Activated T-cell treated with anti-CD3 and anti-CD28 coated beads, Interleukin-2, amount 50 U/mL, for 1 hour (primary cell): ENCODE measurements at places on chromosomes 12 and 14.

DNA sequence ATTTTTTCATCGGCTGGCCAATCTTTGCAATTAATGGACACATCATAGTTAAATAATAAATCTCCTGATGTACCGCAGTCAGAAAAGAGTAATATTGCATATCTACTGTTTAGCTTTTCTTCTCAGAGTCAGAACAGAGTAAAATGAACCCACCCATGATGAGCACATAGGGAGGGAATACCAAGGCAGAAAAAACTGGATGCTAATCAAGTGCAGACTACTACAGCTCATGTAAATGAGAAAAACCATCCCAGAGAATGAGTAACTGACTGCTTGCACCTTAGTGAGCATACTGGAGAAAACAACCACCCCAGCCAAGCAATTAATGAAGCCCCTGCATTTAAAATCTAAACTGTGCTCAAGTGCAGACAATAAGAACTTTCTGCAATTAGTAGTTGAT lies 483.7 kb downstream of the MDGA2 start:
- DNase-seq = no peak

DNA sequence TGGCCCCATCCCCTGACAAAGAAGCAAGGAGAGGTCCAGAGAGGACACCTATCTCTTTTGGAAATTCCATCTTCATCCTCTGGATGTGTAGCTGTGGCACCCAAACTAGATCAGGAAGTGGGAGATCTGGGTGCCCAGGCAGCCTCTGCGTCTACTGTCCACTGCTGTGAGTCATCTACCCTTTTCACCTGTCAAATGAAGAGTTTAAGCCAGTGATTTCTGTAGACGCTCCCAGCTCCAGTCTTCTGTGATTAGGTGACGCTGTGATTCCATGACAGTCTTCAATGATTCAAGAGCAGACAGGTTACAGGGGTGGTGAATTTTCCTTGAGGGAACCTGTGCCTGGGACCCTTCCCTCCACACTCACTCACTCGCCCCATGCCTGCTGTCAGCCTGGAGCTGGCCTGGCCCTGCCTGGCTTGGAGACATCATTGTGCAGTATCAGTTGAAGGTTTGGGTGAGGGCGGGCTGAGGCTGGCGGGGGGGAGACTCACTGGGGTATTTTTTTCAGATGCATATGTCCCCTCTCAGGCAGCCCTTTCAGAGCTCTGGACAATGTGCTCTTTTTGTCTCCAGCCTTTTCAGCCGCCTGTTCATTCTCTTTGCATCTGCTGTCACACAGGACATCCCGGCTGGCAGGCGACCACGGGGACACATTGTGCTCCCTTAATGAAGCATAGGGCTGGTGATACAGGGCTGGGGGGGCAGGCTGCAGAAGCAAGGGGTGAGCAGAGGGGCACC lies 56.8 kb upstream of the PARP11 start:
- no peak for DNase-seq

DNA sequence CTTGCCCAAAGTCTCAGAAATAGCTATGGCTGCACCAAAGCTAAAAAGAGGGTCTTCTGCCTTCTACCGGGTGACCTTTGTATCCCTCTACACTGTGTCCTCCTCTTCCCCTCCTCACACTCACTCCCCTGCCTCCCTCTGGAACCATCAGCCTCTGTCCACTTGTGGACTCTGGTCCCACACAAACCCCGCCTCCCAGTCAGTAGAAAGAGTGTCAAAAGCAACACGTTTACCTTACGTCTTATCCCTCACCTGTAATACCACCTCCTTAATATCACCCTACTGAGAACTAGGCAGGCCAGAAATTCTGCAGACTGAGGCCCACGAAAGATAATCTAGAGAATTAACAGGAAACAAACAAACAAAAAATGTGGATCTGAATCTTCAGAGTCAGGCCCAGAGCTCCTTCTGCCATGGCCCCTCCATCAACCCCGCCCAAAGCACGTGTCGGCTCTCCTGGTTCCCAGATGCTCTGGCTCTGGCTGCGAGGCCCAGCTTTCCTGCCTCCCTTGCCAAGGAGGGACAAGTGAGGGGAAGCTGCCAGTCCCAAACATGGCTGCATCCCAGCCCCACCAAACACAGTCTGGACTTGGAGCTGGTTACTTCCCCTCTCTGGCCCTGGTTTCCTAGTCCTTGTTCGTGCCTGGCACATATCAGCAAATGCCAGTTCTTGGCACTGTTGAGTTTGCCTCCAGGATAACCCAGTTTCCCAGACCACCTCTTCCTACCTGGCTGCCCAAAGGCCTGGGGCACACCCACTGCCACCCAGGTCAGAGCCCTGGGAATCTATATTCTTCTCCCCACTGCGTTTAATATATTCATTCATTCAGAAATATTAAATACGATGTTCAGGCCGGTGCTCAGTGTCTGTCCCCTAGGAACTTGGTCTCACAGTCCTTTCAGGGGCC lies 2.7 kb downstream of the ACTN1 start:
- no peak for DNase-seq

- DNase-seq = no peak
Measured at GRCh38 chr12:90233168-90234100, 524.8 kb upstream of the ATP2B1 start.

- no peak for DNase-seq
Measured at GRCh38 chr12:128047266-128048060, 219.5 kb upstream of the TMEM132C start.

- DNase-seq = no peak
Measured at GRCh38 chr12:5047094-5047493, 3.4 kb downstream of the KCNA5 start.

DNA sequence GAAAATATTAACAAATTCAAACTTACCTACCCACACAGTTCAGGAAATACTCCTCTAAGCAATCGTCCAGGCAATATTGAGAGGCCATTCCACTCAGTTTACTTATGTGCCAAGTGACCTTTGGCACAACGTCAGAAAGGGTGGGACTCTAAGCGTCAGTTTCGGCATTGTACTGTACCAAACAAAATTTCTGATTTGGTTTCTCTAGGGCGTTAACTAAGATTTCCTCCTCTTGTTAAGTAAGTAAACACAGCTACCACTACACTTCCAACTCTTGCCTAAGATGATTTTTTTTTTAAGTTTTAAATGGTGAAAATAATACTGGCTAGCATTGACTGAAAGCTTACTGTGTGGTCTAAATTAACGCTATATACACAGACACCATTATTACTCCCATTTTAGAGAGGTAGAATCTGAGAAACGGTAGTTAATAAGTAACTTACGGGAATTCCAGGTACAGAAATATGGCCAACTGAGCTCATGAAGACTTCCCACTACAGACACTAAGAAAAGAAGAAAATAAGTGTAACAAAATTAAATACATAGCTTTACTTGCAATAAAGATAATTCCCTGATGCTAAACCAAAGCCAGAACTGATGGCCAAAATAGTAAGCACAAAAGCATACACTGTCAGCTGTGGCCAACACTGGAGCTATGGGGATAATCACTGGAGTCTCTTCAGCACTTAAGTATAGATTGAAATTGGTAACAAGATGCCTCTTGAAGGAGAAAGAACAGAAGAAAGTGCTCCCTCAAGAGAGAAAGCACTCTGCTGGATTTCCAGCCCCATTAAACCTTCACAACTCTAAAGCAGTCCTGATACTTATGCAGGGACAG lies 76.1 kb downstream of the EPS8 start:
- DNase-seq = no peak

DNA sequence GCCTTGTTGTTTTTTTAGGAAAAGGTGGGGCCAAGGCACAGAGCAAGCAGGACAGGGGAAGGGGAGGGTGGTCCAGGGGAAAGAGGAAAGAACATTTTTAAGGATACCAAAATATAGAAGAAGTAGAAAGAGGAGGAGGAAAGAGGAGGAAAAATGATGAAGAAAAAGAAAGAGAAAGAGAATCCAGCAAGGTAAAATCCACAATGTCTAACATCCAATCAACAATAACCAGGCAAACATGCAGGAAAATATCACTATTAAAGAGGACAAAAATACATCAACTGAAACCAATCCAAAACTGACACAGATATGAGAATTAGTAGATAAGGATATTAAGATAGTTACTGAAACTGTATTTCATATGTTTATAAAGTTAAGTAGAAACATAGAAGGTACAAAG lies 7.0 kb upstream of the TMEM120B start:
- DNase-seq = no peak
